ENCODE measurements at places on chromosomes 5 and 9.

DNA sequence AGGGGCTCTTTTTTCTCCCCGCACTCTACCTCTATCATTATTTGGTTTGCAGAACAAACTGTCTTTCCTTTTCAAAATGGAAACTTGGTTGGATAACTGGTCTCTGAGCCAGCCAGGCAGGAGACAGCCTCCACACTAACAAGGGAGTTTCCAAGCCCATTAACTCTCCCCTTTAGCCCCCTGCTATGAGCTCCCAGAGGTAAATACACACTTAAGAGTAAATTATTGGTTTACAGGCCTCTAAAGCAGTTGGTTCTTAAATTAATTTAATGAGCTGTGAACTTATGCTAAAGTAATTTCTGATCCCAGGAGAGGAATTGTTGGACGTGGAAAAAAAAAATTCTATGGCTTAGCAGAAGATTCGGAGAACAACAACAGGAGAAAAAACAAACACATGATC lies 30.3 kb downstream of the EPB41L4A start:
- DNase-seq, result no peak

- DNase-seq, result no peak
These were observed 86.1 kb downstream of the ZNF354C start for GRCh38 chr5:179146277-179146676.

DNA sequence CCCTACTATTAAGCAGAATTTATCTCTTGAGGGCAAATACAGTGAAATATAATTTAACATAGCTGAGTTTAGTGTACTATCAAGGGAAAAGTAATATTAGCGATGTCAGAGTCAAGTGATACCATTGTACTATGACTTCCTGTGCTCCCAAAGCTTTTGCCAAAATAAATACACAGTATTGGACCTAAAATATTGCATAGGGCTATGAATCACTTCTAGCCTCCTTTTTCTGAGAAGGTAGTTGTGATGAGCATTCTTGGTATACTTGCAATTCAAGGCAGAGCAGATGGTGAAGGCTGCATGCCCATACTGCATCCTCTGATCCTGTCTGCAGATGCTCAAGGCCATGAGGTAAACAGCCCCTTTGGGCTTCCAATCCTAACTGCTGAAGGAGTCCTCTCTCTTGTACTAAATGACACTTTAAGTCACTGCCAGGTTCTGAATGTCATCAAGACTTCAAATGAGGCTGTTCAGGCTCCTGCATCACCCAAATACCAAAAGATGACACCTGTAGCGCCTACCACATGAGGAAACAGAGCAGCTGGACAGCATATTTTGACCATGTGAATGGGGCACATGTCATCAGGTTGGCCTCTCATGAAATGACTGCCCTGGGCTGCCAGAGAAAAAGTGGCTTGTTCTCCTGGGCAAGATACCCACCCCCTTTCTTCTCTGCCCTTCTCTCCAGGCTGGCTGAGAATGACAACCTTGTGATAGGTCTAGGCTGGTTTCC lies 29.7 kb upstream of the PPP2CA start:
- no peak for DNase-seq

DNA sequence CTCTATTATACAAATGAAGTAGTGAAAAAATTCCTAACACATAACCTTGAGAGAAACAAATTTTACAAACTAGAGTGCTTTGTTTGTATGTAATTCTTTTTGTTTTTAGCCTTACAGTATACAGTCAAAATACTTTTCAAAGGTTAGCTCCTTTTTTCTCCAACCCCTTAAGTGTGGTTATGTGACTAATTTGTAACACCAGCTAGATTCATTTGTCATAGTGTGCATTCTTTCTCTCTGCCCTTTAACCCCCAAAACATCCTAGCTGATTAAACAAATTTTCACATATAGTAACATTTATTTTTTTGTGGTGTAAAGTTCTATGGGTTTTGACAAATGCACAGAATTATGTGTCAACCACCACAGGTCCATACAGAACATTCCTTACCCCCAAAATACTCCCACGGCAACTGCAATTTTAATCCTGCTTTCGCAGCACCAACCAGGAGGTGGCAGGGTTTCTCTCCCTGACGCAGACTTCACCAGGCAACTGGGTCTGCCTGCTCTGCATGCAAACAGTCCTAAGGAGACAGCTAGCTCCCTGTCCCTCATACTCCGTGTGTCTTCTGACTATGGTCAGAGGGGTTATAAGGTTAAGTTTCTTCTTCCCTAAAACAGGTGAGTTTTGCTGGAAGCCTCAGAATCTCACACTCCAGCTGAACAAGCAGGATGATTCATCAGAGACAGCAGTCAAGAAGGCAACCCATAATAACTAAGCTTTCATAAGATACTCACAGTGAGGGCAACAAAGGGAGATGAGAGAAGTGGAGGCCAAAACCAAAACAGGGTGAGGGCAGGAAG lies 44.5 kb upstream of the NR5A1 start:
- peak; percentile 60 for DNase-seq

DNA sequence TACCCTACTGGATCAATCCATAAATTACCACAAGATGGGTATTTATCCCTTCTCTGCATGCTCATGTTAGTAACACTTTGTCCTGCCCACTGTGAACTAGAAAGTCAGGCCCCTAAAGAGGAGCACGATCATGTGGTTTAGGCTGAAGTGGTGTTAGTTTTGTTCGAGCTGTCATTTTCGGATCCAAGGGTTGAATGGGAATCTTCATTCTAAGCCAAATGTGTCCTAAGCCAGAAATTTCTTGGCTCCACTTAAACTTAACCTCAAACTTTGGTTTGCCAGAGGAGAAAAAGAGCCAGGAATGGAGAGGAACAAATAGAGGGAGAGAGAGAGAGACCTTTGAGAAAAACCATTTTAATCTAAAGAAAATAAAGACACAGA lies 837.7 kb upstream of the ZNF608 start:
- no peak for DNase-seq

GRCh38 chr9:750249-750967 lies 91.1 kb upstream of the DMRT1 start:
- DNase-seq, result no peak

GRCh38 chr9:122988920-122989621 lies 44.4 kb upstream of the GPR21 start:
- DNase-seq, result no peak

GRCh38 chr9:5552301-5552700 lies 42.0 kb downstream of the PDCD1LG2 start:
- DNase-seq, result no peak

GRCh38 chr9:117490199-117490598 lies 75.3 kb upstream of the ASTN2 start:
- no peak for DNase-seq

DNA sequence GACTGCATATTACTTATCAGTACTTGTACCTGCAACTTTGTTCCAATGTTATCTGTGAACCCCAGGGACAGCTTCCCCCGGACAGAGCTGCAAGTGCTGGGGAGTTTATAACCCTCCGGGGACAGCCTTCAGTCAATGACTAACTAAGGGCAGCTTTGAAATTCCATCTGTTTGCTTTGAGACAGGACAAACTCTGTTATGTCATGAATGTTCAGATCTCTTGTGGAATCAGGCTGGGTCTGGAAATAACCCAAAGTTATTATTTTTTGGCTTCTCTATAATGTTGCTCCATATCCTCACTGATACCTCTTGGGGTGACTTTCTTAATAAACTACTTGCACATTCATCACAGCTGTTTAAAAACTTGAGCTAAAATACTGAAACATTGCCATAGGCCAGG lies 617.5 kb upstream of the TLE4 start:
- DNase-seq, result no peak

GRCh38 chr9:92402826-92403745 lies 1.3 kb downstream of the OGN start:
- no peak for DNase-seq

- no peak for DNase-seq
These were observed 157.0 kb downstream of the C9orf152 start for GRCh38 chr9:110050925-110051355.

DNA sequence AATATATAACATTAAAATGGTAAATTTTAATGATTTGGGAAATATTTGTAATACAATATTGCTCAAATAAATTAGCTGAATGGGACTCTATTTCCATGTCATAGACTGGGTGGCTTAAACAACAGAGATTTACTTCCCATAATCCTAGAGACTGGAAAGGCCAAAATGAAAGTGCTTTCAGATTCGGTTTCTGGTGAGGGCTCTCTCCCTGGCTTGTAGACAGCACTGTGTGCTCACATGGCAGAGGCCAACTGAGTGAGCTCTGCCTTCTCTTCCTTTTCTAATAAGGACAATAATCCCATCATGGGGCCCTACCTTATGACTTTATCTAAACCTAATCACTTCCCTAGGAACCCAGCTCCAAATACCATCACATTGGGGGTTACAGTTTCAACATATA lies 196.2 kb downstream of the MARCHF11 start:
- DNase-seq, result no peak

DNA sequence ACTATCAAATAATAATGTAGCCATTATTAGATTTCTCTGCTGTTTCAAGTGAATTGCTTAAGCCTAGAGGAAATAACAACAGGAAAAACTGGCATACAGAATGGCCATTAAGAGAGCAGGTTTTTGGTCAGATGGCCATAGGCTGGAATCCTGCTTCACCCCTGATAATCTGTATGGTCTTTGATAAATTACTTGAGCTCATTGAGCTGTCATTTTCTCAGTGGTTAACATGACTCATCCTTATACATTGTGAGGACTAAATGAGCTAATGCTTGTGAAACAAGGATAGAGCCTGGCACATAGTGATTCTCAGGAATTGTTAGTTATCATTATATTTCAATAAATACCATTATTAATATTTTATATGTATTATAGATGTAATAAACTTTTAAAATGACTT lies 516.5 kb downstream of the KIF4B start:
- DNase-seq, result no peak

- DNase-seq, result no peak
These were observed 43.4 kb upstream of the FUBP3 start for GRCh38 chr9:130535818-130536521.

GRCh38 chr9:92468206-92468605 lies 14.1 kb downstream of the ASPN start:
- DNase-seq, result no peak

GRCh38 chr5:141753971-141754713 lies 72.1 kb upstream of the ARAP3 start:
- DNase-seq, result peak; percentile 65

GRCh38 chr5:135480511-135480910 lies 28.4 kb upstream of the TIFAB start:
- DNase-seq, result no peak

- DNase-seq, result no peak
These were observed 8.5 kb downstream of the GOLPH3 start for GRCh38 chr5:32165597-32165996.

GRCh38 chr9:100933656-100934055 lies 94.9 kb upstream of the PLPPR1 start:
- DNase-seq, result no peak

- no peak for DNase-seq
These were observed 12.8 kb upstream of the MTAP start for GRCh38 chr9:21789541-21790037.

DNA sequence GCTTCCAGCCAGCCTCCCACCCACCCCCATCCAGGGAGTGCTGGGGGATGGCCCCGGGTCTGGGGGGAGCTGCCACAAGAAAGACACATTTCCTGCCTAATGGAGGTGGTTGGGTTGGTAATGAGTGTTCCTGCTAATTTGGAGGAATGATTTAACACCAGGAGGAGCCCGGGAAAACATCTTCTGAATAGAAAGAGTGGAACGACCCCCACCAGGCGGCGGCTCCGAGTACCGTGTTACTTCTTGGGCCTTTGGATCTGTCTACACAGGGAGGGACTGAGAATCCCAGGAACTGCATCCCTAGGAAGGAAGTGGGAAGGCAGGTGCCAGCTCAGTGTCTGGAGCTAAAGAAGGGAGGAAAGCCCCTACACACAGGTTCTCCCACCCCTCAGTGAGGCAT lies 64.6 kb downstream of the TSPAN17 start:
- DNase-seq, result no peak

- peak; percentile 81 for DNase-seq
These were observed at the start of gene SELENOP for GRCh38 chr5:42811591-42812446. Gene SELENOP, minus strand, starts transcription at chr5:42811892. Its CDS starts 3,539 bp downstream, at chr5:42808353.

GRCh38 chr9:68515326-68516017 lies 25.2 kb downstream of the TMEM252 start:
- DNase-seq, result no peak

GRCh38 chr9:127397646-127398274 lies 791 bp downstream of the SLC2A8 start:
- peak; percentile 70 for DNase-seq

- DNase-seq, result no peak
These were observed 33.8 kb upstream of the FYB1 start for GRCh38 chr5:39253196-39253595.

GRCh38 chr9:92952906-92953610 lies 5.7 kb downstream of the FGD3 start:
- DNase-seq, result no peak

DNA sequence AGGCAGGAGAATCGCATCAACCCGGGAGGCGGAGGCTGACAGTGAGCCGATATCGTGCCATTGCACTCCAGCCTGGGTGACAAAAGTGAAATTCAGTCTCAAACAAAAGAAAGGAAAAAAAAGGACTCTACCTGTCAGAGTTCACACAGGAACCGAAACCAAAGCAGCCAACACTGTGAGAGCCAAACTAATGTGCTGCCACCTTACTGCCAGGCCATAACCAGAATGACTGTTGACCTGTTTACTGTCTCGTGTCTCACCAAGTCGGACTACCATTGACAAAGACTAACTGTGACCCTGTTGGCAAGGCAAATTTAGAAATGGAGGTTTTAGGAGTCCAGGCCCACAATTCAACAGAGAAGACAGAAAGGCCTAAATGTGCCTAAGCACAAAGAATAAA lies 112.4 kb downstream of the ANXA2R start:
- DNase-seq, result no peak

- peak; percentile 12 for DNase-seq
These were observed 1.1 kb upstream of the GNPDA1 start for GRCh38 chr5:142013734-142014521.

DNA sequence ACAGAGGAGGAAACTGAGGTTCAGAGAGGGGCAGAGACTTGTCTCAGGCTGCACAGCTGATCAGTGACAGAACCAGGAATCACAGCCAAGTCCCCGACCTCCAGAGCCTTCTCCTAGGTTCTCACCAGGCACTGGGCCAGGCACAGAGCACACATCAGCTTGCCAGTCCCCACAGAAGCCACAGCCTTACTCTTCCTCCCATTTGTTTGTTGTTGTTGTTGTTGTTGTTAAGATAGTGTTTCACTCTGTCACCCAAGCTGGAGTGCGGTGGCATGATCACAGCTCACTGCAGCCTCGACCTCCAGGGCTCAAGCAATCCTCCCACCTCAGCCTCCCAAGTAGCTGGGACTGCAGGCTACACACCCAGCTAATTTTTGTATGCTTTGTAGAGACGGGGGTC lies 41.4 kb downstream of the NAIF1 start:
- no peak for DNase-seq

DNA sequence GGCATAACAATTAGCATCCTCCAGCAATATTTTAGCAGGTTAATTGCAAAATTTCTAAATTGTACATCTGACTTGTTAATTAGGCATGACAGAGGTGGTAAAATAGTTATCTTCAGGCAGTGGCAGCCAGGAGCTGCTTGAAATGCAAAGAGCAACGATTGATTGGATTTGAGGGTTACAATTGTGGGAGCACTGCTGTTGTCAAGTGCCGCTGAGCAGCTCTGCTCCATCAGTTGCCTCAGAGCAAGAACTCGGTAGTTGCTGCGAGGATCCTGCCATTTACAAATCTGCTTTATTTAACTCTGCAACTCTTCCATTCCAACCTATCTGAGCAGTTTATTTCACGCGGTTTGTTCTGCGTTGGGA lies 12.6 kb downstream of the PBX3 start:
- no peak for DNase-seq

- no peak for DNase-seq
These were observed 64.2 kb upstream of the FST start for GRCh38 chr5:53416144-53416738.

Data from HuH-7 (cell line).